Activated CD4-positive, alpha-beta T cell treated with anti-CD3 and anti-CD28 coated beads, Interleukin-2, amount 10 ng/mL, durations not matched to agents 7 days and 5 days (primary cell): ENCODE measurements at places on chromosomes 16 and 17. TPM values are rescaled to one million over a fixed set of nuclear protein-coding genes. Genes with fewer than 3 reads are reported as not detected.

The PLD6 gene
- total RNA-seq, result 11.8 TPM

The RUSF1 gene
- total RNA-seq, result 43.7 TPM

- no peak for DNase-seq
- H3K27me3 ChIP-seq, result peaks cover 3% of the 10 kb centered on the region
- H3K4me1 ChIP-seq, result no peaks in the 10 kb centered on the region
Observed at GRCh38 chr16:24844101-24845030, 1.4 kb upstream of the SLC5A11 start.

DNA sequence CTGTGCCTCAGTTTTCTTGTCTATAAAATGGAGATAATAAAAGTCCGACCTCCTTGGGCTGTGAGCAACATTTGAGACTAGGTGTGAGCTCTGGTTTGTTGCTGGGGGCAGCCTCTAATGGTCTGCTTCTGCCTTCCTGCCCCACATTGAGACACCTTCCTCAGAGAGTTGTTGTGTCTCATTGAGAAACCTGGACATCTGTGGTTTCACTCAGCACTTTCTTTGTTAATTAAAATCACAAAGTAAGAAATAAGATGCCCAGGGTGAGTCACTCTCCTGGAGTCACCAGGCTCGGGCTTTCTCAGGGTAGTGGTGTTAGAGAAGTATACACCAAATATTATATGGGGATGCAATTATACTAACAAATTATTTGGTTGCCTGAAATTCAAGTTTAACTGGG lies 389.2 kb upstream of the SALL1 start:
- no peaks in the 10 kb centered on the region for H3K4me1 ChIP-seq
- no peak for DNase-seq
- H3K27ac ChIP-seq, result no peak overlapping the region
- no peaks in the 10 kb centered on the region for H3K36me3 ChIP-seq
- H3K4me3 ChIP-seq, result no peak overlapping the region
- no peaks in the 10 kb centered on the region for H3K27me3 ChIP-seq

- DNase-seq, result no peak
- no peaks in the 10 kb centered on the region for H3K27me3 ChIP-seq
- peaks cover 61% of the 10 kb centered on the region for H3K36me3 ChIP-seq
- peaks cover 25% of the 10 kb centered on the region for H3K4me1 ChIP-seq
- no peak overlapping the region for H3K4me3 ChIP-seq
- H3K27ac ChIP-seq, result no peak overlapping the region
Observed at GRCh38 chr17:81854974-81855774, 5.2 kb downstream of the P4HB start.
